ENCODE measurements at places on chromosomes 6 and 20.

DNA sequence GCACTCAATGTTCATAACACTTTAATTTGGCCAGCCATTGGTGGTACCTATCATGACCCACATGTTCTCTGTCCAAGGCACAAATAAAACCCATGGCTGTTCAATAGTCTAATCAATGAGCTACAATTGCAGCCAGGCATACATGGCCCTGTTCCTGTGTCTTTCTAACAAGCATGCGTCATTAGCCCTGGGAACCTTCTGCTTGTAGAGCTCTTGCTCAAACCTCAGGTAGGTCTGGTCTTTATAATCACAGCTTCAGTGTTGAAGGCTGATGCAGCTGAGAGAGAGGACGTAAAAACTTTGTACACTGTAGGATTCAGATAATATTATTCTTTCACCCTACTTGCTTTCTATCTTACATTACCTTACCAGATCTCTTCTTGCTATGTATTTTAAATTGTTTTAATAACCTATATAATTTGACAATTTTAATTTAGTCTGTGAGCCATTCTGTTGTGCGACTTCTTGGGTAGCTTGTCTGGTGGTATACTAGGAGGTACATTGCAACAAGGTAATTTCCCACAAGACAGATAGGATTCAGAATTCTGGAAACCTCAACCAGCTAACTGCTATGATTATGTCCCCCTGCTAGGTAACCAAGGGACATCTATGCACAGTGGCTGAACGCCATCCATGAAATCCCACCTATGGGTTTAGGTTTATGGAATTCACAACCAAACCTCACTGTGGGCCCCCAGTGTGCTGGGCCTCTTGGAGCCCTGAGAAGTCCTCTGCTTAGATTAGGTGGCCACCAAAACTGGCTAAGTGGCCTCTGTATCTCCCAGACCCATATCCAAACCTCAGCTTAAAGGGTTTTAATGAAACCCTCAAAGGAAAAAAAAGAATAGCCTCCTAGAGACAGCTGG lies 55.4 kb upstream of the RIPOR2 start:
- no peak for DNase-seq

- no peak for DNase-seq
Measured at GRCh38 chr6:49646130-49646824, 9.6 kb upstream of the RHAG start.

DNA sequence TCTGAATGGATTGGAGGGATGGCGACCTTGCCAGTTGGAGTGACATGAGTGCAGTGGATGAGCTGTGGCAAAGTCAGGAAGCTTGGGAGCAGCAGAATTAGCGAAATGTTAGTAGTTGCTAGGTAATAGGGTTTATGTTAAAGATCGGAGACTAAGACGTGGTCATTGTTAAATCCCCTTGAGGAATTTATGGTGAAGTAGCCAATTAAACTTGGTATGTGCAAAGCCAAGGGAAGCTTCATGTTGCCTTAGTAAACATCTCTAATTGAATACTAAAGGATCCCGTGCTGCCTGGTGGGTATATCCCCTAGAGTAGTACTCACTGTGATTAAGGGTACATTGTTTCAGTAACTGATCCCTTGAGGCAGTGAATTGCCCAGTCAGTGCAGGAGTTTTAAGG lies 106.0 kb downstream of the PRIM2 start:
- no peak for DNase-seq

- no peak for DNase-seq
Measured at GRCh38 chr6:163900570-163900969, 486.1 kb downstream of the QKI start.

DNA sequence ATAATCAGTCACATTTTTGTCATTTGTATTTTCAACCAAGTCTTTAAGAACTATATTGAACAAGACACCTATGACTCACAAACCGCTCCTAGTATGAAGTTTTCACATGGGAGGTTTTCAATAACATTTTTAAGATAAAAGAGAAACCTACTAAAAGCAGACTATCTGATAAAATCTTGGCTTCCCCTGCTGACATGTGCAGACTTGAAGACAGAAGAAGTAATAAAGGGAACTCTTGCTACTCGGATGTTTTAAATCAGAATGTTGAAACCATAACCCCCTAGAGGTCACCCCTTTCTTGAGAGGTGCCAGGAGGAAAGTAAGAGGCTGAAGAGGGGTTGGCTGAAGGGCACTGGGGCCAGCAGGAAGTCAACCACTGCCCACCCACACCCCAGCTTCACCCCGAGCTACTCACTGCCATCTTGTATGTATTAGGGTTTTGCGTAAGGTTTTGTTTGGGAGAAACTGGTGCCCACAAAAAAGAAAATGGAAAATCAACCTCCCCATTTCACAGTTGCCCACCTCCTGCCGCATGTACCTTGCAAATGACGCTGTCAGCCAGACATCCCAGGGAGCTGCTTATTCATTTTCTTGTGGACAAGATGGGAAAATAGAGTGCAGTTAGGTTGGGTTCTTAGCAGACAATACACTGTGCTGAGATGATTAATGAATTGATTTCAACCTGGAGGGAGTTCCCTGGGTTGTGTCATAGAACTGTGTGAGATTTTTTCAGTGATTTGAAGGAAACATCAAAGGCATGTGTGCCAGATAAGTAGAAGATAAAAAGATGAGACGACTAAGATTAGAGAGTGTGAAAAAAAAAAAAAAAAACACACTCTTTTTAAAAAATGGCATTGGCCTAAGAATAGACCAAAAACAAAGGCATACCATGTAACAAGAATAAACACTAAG lies 83.2 kb upstream of the TAB2 start:
- DNase-seq, result peak; percentile 79

- no peak for DNase-seq
Measured at GRCh38 chr20:45822857-45823256, 4.3 kb downstream of the TNNC2 start.

- DNase-seq, result no peak
Measured at GRCh38 chr6:143037470-143037869, 23.2 kb upstream of the AIG1 start.

DNA sequence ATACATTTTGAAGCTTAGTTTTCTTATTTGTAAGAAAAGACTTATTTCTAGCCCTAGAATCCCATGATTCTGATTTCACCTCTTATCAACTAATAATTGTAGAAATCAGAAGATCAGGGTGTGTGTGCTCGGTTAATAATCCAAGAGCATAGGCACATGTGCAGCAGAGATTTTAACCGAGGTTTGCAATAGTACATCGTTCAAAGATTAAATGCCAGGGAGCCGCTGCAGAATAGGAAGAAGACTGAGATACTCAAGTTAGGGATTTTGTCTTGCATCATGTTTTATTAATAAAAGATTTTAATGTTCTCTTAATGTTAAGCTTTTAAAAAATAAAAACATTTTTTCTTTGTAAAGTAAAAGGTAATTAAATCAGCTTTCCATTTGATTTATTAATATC lies 6.9 kb downstream of the STX16 start:
- DNase-seq, result no peak

DNA sequence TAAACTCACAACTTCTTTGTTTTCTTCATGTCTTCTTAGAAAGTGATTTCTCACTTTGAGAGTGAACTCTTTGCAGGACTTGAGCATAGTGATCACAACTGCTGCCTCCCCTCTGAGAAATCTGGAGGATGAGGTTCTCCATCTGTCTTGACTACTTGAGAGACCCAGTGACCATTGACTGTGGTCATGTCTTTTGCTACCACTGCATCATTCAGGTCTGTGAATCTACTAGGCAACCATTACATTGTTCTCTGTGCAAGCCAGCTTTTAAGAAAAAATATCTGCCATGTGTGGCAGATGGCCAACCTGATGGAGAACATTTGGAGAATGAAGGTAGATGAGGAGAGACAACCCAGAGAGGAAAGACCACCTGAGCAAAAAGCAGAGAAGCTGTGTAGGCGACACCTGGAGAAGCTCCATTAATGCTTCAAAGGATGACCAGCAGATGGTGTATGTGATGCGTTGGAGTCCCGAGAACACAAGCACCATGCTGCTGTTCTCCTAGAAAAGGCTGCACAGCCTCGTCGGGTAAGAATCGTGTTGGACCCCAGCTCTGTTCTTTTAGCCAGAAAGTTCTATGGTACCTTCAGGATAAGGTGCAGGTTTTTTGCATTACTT lies 25.1 kb upstream of the TRIM26 start:
- DNase-seq, result no peak

DNA sequence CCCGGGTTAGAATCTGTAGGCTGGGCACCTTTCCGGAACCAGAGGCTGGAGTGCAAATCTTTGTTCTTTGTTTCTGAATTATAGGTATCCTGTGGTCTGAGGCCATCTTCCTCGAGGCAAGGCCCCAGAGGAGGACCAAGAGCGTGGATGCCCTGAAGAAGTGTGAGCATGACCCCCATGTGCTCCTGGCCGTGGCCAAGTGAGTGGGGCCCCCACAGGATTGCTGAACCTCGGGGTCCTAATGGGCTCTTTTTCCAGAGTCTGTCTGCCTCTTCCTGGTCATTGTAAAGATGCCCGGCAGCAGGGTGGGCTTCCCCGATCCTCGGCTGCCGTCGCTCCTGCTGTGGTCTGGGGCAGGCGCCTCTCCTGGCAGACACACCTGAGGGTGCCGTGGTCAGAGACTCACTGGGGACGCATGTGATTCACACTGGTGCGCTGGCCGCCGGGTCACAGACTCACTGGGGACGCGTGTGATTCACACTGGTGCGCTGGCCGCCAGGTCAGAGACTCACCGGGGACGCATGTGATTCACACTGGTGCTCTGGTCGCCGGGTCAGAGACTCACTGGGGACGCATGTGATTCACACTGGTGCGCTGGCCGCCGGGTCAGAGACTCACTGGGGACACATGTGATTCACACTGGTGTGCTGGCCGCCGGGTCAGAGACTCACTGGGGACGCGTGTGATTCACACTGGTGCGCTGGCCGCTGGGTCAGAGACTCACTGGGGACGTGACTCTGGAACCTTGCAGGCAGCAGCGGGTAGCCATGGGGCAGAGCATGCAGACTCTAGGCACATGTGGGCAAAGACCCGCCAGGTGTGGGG lies 6.5 kb upstream of the C20orf204 start:
- DNase-seq, result no peak

DNA sequence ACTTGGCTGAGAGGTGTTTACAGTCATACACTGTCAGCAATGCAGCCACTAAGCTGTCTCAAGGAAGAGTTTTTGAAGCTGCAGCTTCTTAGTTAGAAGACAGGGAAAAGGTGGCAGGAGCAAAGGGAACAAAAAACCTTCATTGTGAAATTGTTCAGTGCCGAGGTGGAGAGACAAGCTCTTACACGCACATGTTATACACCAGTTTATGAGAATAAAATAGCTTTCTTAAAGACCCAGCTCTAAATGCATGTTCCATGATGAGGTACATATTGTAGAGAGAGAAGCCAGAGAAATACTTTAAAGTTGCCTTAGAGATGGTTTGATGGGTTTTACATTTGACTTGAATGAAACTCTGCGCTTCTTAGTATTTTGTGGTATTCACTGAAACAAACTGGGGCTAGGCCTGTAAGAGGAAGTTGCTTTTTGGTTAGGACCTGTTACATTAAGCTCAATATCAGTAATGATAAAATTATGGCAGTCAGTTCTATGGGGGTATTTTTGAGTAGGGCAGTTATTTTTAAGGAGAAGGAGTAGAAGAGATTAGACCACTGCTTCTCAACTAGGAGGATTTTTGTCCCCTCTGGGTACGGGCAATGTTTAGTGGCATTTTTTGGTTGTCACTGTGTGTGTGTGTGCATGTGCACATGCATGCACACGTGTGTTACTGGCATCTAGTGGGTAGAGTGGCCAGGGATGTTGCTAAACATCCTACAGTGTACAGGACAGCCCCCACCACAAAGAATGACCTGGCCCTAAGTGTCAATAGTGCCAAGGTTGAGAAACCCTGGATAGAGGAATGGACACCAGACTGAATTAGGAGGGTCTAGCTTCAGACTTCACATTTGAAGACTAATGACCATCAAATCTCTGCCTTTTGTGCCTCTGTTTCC lies 9.8 kb downstream of the NEDD9 start:
- no peak for DNase-seq

Data from activated CD8-positive, alpha-beta memory T cell treated with anti-CD3 and anti-CD28 coated beads for 24 hours (primary cell).